ENCODE measurements at places on chromosomes 2 and 18.

DNA sequence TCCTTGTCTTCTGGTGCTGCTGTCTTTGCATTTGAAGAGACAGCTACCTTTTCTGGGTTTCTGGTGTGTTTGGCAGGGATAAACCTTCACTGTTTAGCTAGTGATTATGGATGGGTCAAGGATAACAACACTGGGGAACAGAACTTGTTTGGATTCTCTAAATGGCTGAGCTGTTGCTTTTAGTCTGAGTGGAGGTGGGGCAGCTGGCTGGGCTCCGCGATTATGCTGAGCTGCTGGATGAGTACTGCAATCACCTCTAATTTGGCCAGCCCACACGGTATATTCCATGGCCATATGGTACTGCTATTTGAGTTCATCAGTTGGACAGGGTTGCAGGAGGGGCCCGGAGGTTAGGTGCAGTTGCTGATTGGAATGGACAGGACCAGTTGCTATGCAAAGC, 361.6 kb upstream of the TFPI start:
- no peak for DNase-seq

GRCh38 chr18:48949606-48950535, 894 bp downstream of the SMAD7 start:
- no peak for DNase-seq

- DNase-seq: no peak
Observed at GRCh38 chr18:74139888-74140287, 7.7 kb downstream of the FBXO15 start.

GRCh38 chr18:74446178-74446577, 10.9 kb downstream of the DIPK1C start:
- no peak for DNase-seq

DNA sequence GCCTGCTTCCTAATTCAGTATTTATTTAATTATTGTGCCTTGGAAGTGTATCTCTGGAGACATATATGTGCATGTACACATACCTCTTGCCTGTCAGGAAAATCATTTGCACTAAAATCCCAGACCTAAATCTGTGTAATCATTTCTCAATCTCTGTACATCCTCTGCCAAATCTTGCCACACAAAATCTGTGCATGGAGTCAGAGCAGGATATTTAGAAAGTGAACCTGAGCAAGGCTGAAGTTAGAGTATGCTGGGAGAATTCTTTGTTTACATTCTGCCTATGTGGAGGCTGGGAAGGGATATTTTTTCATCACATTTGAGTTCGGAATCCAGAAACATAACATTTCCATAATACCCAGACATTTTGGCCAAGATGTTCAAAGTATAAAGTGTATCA, 9.3 kb downstream of the XRCC5 start:
- DNase-seq: no peak

- no peak for DNase-seq
Observed at GRCh38 chr18:11884396-11885030, 23.6 kb downstream of the MPPE1 start.

- no peak for DNase-seq
Observed at GRCh38 chr18:44778788-44779187, 98.1 kb downstream of the SETBP1 start.

GRCh38 chr2:213242653-213243052, 41.6 kb upstream of the SPAG16 start:
- DNase-seq: no peak

GRCh38 chr18:38042211-38042890, 476.8 kb upstream of the CELF4 start:
- DNase-seq: no peak

DNA sequence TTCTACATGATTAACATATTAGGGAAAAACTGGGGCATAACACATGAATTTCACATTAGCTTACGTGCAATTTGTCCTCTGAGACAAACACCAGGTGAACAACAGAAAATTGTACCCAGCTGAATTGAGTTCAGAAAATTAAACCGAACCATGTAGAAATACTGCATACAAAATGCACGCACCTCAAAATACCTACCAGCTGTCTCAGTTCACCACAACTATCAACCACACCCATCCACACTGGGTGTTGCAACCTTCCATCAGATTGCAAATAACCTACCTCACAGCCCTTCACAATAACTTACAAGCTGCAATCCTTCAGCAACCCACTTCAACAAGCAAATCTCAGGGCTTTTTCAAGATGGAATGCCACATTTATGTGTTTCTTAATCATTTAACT, 55.9 kb downstream of the UNC50 start:
- no peak for DNase-seq
